T1000 (cell line): ENCODE measurements at places on chromosomes 4 and X.

DNA sequence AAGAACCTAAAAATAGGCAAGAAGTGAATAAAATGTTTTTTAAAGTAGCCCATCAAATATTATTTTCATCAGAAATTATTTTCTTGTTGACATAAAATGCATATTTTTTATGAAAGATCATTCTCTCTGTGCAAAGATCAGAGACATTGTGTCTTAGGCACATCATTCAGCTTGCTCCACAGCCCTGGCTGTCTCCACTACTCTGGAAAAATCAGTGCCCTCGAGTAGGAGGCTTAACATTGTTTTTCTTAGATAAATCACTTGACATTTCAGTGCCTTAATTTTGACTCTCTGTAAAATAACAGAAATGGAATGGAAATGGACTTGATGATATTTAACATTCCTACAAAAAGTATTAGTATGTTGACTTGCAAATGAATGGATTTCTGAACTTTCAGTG is 77.9 kb downstream of the FAT4 start:
- no peak for DNase-seq

DNA sequence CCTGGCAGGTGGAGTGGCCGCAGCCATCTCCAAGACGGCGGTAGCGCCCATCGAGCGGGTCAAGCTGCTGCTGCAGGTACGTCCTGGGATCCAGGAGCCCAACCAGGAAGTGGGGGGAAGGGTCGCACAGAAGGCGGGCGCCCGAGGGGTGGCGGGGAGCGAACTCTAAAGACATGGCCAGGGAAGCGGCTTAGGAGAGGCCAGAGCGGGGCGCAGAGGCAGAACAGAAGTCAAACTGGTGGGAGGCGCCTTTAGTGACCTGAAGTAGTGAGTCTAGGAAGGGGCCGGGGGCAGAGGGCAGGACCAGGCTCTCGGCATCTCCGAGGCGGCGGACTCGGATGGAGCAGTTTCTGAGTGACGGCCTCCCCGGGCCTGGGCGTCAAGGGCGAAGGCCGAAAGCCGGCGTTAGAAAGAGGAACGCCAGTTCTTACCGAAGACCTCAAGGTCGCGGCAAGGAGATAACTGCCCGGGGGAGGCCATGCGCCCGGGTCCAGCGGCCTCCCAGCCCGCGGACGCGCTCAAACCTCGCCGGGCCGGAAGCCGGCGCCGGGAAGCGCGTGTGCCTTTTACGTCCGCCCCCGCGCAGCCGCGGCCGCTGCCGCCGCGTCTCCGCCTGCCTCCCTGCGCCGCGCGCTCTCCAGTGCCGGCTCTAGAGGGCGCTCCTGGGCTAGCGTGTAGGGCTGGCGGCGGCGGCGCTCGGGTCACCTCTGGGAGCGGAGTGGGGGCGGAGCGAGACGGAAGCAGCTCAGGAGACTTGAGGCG is 488 bp downstream of the SLC25A5 start:
- peak; percentile 37 for DNase-seq

DNA sequence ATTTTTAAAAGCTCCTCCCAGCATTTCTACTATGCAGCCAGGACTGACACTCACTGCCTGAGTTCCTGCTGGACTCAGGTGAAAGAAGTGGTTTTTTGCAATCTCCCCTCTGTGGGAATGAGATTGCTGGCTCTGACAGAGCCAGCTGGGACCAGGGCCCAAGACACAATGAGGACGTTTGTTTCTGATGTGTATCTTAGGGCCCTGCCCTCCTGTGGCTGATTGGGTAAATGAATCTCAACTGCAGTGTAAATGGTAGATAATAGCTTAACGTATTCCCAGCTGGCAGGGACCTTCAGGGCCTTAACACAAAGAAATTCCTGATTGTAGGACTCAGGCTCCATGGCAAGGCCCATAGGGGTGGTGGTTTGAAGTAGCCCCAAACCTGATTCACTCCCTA is 85.8 kb upstream of the PRPS1 start:
- DNase-seq, result no peak

- no peak for DNase-seq
Observed at GRCh38 chrX:53188763-53189162, 36.2 kb downstream of the KDM5C start.

GRCh38 chr4:39394706-39395105 is 12.0 kb upstream of the KLB start:
- no peak for DNase-seq

- DNase-seq, result no peak
Observed at GRCh38 chrX:129833153-129833990, 10.3 kb downstream of the ZDHHC9 start.

GRCh38 chrX:20274121-20274520 is 7.4 kb upstream of the RPS6KA3 start:
- no peak for DNase-seq

DNA sequence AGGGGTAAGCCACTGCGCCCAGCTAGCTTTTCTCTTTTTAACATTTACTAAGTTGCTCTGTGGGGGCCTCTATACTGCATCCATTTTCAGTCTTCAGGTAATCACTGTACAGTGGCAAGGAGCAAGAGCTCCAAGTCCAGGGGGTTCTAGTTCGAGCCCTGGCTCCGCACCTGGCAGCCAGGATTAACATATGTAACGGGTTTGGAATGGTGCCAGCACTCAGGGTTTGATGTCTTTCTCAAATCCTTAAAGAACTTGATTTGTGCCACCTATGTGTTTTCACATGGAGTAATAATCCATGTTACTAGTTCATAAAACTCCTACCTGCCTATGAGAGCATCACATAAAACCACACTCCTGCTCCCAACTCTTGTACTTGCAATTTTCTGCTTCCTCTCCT is 4.5 kb downstream of the GRPEL1 start:
- DNase-seq, result no peak

DNA sequence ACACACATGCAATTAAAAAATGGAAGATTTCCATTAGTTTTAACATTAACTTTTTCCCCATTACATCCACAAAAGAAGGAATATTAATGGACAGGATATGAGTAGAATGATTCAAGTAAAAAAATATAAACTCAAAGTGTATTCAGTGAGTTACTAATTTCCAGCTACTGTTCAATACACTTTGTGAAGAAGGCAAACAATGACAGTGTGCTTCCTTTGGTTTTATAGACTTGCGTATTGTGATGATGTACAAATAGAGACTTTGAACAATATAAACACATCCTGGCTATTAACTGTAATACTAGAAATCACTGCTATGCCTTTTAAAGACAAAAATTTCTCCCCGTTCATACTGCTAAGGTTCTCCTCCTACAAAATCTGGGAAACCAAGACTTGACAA is 171.4 kb downstream of the ASB9 start:
- DNase-seq, result no peak

DNA sequence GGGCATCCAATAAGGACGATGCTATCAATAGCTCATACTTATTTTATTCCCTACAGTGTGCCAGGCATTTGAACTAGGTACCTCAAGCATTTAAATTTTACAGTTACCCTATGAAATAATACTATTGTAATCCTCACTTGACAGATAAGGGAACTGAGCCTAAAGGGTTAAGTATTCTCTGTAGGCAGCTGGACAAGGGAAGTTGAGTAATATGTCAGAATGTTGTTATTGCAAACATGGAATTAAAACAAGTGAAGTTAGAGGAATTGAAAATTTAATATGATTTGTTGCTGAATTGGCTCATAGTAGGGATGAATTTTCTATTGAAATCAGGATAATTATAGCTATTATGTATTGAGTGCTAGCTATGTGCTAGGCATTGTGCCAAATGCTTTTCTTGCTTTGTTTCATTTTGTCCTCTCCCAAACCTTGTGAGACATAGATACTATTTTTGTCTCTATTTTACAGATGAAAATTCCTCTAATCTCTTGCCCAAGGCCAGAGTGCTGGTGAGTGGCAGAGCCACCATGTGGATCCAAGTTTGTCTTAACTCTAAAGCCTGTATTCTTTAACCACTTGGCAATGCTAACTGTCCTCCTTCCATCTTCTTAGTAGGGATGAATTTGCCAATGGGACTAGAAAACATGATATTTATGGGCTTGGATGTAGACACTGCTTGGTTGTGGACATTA is 58.1 kb downstream of the TMEM164 start:
- no peak for DNase-seq

DNA sequence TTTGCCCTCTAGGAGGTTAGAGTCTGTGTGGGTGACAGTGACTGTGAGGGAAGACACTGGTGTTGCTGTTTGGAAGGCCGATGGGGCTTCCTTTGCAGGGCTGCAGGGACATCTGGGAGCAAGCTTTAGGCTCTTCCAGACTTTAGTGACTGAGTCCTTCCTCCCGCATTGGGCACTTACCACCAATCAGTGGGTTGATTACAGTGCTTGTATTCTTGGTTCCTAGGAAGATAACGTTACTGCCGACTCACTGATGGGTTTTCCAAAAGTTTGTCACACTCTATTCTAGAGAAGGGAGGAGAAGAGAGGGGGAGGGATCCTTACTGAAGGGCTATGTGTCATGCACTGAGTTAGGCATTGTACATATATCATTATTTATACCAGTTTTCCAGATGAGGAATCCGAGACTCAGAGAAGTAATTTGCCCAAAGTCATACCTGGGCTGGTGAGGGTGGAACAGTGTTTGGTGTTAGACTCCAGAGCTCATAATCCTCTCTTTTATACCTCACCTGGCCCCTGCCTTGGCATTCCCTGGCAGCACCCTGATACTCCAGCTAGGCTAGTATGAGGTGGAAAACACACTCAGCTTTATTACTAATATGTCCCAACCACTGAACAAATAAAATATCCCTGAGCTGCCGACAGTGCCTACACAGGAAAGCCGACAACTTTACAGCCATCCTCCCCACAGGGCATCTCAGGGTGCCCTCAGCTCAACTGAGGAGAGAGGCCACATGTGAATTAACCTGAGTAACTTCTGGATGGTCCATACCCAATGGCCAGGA is 3.8 kb downstream of the CHST7 start:
- DNase-seq, result no peak

GRCh38 chr4:123073650-123074049 is 151.3 kb upstream of the NUDT6 start:
- DNase-seq, result no peak

DNA sequence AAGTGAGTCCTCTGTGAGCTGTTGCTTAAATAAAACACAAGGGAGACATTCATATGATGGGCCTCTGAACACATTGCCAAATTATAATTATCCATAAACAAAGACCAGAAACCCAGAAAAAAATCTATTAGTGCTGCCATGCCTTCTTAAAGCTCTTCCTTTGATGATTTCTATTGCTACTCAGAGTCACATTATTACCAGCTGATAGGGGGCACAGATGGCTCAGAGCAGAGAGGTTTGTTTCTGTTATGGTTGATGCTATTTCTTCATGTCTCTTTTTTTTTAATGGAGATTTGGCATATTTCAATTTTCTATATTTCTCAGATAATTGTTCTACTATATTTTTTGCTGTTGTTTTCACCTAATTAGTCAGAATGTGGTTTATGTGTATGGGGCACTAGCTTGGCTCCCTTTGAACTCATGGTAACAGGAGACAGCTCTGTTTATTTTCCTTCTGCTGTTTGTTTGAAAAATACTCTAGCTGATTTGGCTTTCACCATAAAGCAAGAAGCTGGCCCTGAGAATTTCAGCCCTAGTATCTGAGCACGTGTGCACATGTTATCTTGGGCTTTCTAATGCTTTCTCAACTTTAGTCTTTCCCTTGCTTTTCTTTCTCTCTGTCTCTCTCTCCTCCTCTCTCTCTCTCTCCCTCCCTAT is 568.8 kb downstream of the PPARGC1A start:
- DNase-seq, result no peak

- no peak for DNase-seq
Observed at GRCh38 chrX:110425222-110426154, 66.8 kb downstream of the RTL9 start.

GRCh38 chrX:13078739-13079444 is 34.5 kb upstream of the FAM9C start:
- no peak for DNase-seq

DNA sequence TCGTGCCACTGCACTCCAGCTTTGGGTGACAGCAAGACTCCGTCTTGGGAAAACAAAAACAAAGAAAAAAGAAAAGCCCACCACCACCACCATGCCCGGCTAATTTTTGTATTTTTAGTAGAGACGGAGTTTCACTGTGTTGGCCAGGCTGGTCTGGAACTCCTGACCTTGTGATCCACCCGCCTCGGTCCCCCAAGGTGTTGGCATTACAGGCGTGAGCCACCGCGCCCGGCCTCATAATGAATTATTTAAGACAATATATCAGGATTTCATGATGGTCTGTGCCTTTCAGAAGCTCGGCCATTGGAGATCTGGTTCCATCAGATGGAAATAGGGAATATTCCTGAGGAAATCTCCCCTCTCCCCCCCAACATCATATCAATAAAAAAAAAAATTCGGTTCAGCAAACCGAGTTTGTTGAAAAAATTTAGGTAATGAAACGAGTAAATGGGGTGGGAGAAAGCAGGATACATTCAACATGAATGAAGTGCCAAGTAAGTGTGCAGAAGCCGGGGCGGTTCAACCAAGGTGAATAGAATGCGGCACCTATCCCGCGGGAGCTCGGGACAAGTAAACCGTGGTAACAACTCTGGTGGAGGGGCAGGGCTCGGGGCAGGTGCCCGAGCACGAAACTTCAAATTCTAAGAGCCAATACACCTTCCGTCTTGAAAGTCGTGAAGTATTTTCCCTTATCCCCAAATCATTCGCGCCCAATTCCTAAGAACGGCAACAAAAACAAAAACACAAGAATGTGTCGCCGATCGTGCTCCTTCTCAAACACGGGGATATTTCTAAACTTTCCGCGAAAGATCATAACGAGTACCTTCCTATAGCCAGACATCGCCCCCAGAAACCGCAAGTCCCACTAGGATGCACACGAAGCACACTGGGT is 773 bp upstream of the TXLNG start:
- no peak for DNase-seq

- DNase-seq, result no peak
Observed at GRCh38 chr4:147799986-147800555, 68.2 kb downstream of the ARHGAP10 start.

GRCh38 chr4:36123906-36124305 is 120.4 kb downstream of the ARAP2 start:
- no peak for DNase-seq

GRCh38 chr4:145041378-145041777 is 56.6 kb downstream of the ANAPC10 start:
- no peak for DNase-seq

DNA sequence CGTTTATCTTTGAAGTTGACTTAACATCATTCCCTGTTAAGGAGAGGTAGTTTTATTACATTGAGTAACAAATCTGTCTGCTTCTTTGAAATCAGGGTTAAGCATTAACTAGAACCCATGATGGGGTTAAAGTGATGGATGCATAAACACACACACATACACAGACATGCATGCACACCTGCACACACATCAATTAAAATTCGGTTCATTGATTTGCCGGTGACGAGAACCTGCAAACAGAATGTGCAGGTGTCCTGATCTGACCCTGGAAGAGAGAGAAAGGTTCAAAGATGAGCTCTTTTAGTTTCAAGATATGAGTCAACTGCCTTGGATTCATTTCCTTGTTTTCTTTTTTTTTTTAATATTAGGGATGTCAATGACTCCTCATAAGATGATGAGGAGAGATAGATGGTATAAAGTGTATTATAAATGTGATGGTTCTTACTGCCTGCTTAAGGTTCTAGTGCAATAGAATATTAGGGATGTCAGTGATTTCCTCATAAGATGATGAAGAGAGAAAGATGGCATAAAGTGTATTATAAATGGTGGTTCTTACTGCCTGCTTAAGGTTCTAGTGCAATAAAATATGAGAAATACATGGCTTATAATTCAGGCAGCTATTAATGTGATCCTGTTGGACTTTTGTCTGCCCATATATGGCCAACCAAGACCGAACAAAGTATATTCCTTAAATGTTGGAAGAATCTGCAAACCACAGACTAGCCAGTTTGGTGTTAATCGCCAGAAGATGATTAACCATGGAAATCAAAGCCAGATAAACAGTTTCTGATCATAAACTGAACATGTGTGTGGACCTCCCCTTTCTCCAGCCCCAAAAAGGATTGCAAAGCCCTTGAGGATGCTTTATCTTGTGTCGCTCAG is 14.1 kb upstream of the CD99 start:
- no peak for DNase-seq
